ENCODE measurements at places on chromosomes 1 and 21. TPM values are rescaled to one million over a fixed set of nuclear protein-coding genes. Genes with fewer than 3 reads are reported as not detected.
A peak's percentile ranks its signal among the peaks of the same experiment; 100 is the strongest.

DNA sequence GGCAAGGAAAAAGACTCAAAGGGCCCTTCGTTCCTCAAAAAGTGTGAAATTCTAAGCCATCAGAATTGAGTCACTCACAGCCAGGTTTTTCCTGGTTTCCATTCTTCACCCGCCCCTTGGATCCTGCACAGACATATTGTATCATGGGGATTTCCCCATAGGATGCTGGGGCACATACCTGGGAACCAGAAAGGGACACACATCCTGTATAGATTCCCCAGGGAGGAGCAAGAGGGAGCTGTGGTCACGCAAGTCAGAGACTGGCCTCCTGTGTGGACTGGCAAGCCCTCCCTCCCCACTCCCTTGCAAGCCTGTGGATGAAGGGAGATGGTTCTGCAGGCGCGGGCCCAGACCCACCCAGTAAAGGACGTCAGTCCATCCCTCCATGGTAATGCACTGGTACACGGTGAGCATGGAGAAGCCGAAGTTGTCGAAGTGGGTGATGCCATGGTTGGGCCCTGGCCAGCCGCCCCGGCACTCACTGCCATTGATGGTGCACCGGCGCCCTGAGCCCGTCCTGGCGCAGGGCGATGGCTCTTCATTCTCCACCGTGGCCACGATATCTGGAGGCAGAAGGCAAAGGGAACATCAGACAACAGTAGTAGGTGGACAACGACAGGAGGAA lies 23.2 kb downstream of the CACNA1S start:
- DNase-seq, result peak; percentile 14

GRCh38 chr21:35628316-35628715 lies 432.0 kb downstream of the SETD4 start:
- DNase-seq, result peak; percentile 68

DNA sequence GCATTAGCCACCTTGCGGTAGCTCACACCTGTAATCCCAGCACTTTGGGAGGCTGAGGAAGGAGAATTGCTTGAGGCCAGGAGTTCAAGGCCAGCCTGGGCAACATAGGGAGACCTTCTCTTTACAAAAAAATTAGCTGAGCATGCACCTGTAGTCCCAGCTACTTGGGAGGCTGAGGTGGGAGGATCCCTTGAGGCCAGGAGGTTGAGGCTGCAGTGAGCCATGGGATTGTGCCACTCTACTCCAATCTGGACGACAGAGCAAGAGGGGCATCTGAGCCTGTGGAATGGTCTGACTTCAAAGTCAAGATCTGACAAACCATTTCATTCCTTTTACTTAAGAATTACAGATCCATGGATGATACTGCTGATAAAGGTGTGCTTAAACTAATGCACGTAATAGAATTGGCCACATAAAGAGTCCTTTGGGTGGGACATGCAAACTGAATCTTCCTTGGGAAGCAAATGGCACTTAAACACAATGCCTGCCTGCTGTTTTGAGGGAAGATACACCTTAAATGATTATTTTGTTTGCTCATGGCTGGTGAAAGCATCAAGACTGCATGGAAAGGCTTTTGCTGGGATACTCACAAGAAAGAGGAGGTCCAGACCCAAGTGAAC lies 2.5 kb upstream of the TMEM201 start:
- no peak for DNase-seq

GRCh38 chr1:11507309-11507708 lies 28.4 kb downstream of the DISP3 start:
- DNase-seq, result no peak

CLCNKA gene
- total RNA-seq, result not detected

DPT gene
- total RNA-seq, result not detected

C1orf167 gene
- total RNA-seq, result not detected

CD84 gene
- total RNA-seq, result not detected

BARHL2 gene
- not detected for total RNA-seq
